ENCODE measurements at places on chromosomes 3 and 15.
A peak's percentile ranks its signal among the peaks of the same experiment; 100 is the strongest.

DNA sequence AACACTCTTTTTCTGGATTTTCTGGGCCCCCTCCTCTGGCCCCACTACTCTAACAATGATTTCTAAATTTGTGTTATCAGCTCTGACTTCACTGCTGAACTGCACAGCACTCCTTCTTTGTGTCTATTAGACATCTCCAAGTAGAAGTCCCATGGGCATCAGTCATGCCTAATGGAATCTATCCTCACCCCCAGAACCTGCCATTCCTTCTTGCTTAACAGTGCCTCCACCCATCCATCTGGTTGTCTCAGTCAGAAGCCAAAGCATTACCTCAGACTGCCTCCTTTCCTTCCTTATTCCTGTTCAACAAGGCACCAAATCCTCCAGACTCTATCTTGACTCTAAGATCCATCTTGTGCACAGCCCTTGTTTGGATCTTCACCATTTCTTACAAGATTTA lies 36.2 kb downstream of the SSR3 start:
- DNase-seq = no peak

DNA sequence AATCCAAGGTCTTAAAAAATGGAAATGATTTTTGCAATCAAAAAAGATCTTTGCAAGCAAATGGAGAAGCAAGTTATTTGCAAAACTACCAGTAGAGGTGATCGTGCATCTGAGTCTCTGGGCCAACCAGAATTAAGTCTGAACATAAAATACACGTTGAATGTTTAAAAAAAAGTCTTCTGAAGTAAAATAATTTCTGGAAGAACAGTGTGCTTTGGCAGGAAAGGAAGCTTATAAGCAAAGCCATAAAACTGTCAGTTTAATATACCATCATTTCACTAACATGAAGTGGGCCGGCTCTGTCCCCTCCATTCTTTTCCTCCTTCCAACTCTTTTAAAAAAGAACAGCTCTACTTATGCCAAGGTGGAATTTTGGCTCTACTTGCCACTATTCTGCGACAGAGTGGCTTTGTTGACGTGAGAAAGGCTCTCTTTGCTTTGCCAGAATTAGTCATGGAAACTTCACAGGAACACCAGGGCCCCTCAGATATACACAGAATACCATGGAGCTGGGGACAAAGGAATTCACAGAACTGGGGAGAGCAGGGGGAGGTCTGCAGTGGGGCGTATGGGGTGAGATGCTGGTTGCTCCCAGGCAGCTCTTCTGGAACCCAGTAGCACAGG lies 29.8 kb downstream of the FSTL1 start:
- DNase-seq = peak; percentile 65

GRCh38 chr3:60916546-60916945 lies 334.7 kb downstream of the FHIT start:
- DNase-seq = no peak

DNA sequence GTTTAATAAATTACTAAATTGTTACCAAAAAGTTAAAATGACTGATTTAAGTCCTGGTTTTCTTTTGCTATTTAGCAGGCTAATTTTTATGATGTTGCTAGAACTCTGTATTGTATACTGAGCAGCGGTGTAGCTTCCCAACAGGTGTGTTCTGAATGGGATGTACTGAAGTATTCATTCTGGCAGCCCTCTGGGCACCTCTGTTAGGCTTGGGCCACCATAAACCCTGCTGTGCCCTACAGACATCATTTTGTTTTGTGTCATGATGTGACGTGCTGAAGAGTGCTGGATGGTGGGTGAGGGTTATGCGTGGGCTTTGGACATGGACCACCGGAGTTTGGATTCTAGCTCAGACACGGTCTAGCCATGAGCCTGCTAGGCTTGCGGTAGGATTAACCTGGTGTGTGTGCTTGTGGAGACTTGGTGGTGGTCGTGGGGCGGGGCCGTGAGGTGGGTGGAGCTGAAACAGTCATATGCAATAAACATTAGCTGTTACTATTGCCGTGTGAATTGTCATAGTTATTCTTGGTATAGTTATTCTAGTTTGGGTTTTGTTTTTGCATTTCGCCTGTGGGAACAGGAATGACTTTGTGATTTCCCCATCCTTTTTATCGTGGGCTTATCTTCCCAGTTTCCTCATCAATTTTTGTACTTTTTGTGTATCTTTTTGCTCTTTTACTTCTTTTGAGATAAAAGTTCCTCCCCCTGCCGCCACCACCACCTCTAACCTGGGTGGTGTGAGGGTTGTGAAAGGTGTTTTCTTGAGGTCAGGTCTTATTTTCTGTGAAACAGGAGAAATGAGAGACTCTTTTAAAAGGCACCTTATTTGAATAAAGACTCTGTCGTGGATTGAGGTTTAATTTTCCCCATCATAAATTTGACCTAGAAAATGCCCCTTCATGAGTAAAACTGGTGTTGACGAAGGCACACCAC lies 93.7 kb downstream of the MCTP2 start:
- DNase-seq = no peak

DNA sequence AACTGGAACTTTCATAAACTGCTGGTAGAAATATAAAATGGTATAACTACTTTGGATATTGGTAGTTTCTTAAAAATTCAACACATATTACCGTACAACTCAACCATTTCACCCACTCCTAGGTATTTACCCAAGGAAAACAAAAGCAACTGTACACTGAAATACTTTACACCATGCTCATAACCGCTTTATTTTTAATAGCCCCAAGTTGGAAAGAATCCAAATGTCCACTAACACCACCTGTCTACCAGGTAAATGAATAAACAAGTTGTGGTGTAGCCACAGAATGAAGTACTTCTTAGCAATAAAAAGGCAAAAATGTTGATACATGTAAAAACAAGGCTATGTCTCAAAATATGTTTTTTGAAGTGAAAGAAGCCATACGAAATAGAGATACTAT lies 215.9 kb upstream of the PEX5L start:
- no peak for DNase-seq

GRCh38 chr3:193865339-193865738 lies 270.6 kb upstream of the HES1 start:
- DNase-seq = no peak

DNA sequence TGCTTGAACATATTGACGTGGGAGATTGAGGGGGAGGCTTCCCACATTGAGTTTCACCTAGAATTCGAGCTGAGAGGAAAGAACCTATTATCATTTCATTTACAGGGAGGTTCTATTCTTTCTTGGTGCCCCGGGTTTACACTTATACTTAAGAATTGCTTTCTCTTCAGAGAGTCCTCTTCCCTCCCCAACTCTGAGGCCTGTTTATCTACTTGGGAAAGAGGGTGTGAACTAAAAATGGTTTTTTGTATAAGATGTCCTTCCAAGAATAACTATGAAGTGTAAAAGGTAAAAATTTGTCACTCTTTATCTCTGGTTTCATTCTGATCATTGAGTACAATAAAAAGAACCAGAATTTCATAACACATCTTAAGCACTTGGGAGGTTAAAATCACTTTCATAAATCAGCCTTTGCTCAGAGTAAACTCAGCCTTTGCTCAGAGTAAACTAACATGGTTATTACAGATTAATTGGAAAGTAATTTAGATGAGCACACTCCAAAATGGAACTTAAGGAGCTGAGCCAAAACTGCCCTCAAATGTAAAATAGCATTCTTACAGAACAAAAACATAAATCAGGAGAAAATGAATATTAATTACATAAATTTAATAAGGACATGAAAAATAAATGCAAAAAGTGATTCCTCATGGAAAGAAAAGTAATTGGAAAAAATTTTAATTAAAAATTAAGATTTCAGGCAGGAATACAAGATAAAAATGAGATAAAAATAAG lies 75.2 kb downstream of the GADL1 start:
- no peak for DNase-seq

- no peak for DNase-seq
These were observed 66.6 kb downstream of the TGFBR2 start for GRCh38 chr3:30672959-30673358.

DNA sequence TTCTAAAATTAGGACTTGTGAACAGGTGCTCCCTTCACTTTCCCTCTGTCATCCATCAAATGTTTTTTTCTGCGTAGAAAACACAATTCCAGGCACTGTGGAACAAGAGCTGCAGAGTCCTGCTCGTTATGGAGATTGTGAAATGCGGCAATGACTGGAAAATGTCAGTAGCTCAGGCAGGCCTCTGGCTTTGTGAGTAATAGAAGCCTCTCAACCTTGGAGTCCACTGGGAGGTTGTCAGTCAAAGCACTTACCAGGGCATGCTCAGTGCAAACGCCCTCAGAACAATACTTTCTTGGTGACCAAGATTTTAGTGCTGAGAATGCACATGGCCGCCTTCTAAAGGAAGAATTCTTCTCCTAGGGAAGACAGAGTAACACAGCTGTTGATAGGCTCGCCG lies 26.7 kb upstream of the MED12L start:
- DNase-seq = no peak

DNA sequence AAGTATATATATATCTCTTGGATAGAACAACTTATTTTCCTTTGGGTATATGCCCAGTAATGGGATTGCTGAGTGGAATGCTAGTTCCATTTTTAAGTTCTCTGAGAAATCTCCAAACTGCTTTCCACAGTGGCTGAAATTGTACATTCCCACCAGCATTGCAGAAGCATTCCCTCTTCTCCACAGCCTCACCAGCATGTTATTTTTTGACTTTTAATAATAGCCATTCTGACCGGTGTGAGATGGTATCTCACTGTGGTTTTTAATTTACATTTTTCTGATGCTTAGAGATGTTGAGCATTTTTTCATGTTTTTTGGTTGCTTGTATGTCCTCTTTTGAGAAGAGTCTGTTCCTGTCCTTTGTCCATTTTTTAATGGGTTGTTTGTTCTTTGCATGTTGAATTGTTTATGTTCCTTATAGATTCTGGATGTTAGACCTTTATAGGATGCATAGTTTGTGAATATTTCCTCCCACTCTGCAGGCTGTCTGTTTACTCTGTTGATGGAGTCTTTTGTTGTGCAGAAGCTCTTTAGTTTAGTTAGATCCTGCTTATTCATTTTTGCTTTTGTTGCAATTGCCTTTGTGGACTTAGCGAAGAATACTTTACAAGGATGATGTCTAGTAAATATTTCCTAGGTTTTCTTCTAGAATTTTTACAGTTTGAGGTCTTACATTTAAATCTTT lies 82.7 kb upstream of the NR2F2 start:
- no peak for DNase-seq

- peak; percentile 90 for DNase-seq
These were observed 16.3 kb downstream of the RGMA start for GRCh38 chr15:93072411-93073394.

DNA sequence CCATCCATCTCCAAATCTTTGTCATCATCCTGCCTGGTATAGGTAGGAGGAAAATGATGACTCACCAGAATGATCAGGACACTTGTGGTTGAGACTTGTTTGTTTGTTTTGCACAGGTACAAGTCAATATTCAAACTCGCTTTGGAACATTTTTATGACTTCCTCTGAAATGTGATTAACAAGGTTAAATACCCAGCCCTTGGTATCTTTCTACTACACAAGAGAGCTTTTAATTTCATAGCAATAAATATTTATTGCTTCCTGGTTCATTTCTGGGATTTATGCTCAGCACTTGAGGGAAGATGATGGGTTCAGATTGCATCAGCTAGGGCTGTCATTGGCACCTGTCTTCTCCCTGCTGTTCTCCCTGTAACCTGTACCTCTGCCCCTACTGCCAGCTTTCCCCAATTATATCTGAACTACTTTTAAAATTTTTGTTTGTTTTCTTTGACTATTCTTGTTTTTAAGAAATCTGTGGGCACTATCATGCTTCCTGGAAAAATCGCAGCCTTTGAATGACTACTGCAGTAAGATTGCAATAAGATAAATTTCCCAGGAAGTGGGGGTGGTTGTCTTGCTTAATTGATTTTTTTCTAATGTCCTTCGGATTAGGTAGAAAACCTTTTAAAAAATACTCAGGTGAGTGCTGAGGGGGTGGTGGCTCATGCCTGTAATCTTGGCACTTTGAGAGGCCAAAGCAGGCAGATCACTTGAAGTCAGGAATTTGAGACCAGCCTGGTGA lies 24.3 kb upstream of the GCNT3 start:
- peak; percentile 64 for DNase-seq

- no peak for DNase-seq
These were observed 267.0 kb downstream of the PLCL2 start for GRCh38 chr3:17151598-17152373.

DNA sequence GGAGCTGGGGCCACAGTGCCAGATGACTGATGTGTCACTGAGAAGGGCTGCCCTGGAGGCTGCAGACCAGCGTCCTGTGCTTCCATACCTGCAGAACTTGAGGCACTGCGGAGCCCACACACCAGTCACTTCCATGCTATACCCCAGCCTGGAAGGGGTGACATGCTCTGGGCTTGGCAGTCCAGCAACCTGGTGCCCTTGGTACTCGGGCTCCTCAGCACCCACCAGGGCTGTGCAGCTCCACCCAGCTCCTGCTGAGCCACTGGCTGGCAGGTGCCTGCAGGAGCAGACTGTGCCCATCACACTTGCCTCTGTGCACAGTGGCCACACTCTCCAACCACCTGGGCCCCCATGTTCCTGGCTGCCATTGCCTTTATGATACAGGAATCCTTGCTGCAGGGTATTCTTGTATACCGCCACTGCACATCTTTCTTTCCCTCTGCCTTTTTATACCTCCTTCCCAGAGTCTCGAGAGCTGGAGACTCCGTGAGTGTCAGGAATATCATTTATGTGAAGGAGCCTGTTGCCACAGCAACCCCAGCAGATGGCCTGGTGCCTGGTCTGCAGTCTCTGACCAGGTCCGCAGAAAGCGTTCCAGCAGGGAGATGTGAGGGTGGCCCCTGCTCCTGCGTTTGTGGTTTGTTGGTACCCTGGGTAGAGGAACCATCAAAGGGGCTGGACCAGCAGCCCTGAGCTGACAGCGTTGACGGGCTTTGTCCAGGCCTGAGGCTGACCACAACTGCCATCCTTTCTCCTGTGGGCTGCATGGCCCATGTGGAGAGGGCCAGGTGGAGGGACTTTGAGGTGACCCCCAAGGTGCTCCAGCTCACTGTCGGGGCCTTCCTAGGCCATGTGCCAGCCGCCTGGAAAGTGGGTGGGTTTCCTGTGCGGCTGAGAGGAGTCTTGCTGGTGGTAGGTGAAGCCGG lies 93.4 kb upstream of the PLXNA1 start:
- no peak for DNase-seq

DNA sequence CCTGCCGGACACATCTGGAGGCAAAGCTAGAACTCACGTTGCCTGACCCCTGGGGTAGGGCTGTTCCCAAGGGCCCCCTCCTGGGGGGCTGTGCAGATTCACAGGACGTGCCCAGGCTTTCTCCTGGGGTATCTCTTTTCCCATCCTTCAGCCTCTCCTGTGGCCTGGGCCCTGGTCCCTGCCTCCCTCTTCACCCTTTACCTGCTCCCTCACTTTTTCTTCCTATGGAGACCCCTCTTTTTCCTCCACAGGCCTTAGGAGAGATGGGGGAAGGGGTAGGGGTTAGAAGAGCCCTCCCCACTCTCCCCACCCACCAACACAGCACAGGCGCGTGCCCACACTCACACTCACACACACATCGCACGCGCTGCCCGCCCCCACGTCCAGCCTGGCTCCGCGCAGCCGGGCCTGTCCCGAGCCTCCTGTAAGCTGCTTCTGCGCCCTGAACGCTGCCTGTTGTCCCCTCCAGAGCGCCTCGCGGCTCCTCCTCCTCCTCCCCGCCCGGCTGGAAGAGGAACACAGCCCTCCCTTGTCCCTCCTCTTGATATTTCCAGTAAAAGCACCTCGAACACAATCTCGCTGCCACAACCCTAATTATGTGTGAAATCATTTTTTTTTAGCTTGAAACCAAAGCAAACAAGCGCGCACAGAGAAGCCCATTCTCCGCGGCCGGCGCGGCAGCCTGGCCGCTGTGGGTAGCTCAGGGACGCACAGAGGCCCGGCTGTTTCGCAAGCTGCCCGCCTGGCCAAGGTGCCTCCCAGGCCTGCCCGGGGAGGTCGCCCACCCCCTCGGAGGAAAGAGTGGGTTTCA lies 33.9 kb upstream of the ACAN start:
- peak; percentile 27 for DNase-seq
